ENCODE measurements at places on chromosomes 13 and 19.
A peak's percentile ranks its signal among the peaks of the same experiment; 100 is the strongest.

- DNase-seq = no peak
Observed at GRCh38 chr13:22162889-22163288, 492.0 kb downstream of the FGF9 start.

GRCh38 chr19:35451338-35452096 lies 3.5 kb downstream of the FFAR2 start:
- DNase-seq = no peak

DNA sequence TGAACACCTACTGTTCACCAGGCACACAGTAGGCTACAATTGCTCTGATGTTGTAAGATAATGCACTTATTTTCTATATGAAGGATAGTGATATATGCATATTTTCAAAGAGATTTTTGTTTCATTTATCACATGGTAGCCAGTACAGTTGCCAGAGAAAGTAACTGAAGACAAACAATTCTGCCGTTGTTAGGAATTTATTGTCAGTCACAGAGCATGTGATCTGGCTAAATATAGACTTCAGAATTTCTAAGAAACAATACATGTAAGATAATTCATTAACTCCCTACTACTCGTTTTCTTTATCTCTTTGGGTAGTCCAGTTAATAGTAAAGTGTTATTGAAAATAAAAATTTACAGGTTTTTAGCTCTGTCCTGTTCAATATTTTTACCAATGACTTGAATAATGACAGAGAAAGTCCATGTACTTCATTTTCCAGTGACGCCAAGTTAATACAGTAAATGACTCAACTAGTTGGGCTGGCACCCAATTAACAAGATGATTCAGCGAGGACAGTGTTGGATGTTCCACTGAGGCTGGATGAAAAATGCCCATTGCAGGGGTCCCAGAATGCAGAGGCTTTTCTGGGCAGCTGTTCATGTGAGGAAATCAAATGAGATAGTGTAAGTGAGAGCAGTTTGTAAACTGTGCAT lies 35.6 kb downstream of the GJA3 start:
- DNase-seq = no peak

DNA sequence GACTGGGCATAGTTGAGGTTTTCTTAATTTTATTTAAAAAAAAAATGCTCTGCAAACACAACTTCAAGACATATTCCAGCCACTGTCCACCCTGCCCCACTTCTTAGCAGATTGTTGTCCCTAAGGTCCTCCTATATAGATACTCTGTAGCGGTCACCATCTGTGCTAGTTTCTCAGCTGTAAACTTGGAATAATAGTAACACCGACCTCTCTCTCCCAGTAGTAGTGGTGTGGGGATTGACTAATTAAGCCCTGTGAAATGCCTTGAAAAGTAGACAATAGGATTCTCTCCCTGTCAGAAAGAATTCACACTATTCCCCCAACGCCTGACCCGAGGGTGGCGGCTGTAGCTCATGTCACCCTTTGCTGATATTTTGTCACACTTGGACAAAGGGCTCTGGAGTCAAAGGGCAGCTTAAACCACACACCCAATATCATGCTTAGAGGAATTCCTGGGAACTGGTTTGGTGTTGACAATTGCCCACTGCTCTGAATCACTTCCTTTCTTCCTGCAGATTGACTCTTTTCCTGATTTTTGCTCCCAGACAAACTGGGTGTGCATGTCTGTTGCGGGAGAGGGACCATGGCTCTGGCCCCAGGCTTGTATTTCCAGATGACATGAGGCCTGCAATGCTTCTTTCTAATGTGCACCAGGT lies 9.2 kb upstream of the SERP2 start:
- DNase-seq = no peak

DNA sequence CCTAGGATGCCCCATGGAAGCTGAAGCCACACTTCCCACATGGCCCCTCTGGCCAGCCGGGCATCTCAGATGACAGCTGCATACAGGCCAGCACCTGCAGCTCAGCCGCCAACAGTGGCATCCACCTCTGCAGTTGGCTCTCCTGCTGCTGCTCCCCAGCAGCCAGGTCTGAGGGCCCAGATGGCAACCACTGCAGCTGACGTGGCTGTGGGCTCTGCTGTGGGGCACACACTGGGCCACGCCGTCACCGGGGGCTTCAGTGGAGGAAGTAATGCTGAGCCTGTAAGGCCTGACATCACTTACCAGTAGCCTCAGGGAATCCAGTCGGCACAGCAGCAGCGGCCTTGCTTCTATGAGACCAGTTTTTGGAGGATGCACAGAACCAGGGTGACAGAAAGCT lies 45.3 kb upstream of the LSM14A start:
- no peak for DNase-seq

GRCh38 chr13:47794963-47795362 lies 206.1 kb downstream of the SUCLA2 start:
- no peak for DNase-seq

DNA sequence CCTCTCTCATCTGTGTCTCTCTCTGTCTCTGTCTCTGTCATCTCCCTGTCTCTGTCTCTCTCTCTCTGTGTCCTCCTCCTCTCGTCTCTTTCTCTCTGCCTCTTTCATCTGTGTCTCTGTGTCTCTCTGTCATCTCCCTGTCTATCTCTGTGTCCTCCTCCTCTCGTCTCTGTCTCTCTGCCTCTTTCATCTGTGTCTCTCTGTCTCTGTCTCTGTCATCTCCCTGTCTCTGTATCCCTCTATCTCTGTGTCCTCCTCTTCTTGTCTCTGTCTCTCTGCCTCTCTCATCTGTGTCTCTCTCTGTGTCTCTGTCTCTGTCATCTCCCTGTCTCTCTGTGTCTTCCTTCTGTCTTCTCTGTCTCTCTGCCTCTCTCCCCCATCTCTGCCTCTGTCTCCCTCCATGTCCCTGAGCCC lies 551 bp upstream of the EBI3 start:
- no peak for DNase-seq

GRCh38 chr13:113802090-113802531 lies 43.1 kb downstream of the TMEM255B start:
- no peak for DNase-seq

GRCh38 chr19:33812388-33813330 lies 16.0 kb downstream of the KCTD15 start:
- DNase-seq = no peak

- DNase-seq = no peak
Observed at GRCh38 chr13:89925107-89925506, 1422.4 kb upstream of the MIR17HG start.

DNA sequence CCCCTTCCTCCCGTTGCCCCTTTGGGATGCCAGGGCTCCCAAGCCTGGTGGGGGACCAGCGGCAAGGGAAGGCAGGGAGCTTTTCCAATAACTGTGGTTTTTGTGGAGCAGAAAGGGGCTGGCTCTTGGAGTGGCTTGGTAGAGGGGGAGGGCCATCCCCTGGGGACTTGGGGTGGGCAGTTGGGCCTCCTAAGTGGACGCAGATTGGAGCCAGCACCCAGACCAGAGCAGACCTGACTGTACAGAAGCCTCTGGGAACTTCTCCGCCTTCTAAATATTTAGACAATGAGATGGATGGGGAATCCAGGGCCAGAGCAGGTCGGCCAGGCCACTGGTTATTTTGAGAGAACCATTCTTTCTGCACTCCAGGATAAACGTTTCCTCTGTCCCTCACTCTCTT lies 4.2 kb downstream of the PTGIR start:
- no peak for DNase-seq

GRCh38 chr19:41688098-41688497 lies at the start of gene CEACAM7:
TSS of gene CEACAM7 (minus strand) at chr19:41688270. CDS start at chr19:41688165, 105 bp downstream.
- no peak for DNase-seq

GRCh38 chr19:443005-443404 lies 17.8 kb downstream of the SHC2 start:
- DNase-seq = no peak

DNA sequence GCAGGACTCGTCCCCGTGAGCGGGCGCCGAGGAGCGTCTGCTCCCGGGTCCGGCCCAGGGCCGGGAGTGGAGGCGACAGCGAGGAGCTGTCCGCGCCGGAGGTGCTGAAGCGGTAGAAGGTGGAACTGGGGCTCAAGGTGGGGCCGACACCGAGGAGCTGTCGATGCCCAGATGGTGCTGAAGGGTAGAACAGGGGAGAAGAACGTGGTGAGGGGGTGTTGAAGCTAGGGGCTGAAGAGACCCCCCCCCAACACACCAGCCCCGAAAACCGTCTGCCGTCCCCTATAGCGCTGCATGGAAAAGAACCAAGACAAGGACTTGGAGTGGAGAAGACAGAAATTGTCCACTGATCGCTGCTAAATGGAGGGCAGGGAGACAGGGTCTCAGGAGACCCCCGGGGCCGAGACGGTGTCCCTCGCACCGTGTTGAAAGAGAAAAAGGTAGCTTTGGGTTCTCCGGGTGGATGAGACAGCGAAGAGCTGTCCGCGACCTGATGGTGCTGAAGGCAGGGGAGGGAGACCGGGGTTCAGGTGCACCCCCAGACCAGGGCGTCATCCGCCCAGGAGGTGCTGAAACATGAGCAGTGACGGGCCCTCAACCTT lies 7.1 kb upstream of the PDE4C start:
- peak; percentile 38 for DNase-seq

DNA sequence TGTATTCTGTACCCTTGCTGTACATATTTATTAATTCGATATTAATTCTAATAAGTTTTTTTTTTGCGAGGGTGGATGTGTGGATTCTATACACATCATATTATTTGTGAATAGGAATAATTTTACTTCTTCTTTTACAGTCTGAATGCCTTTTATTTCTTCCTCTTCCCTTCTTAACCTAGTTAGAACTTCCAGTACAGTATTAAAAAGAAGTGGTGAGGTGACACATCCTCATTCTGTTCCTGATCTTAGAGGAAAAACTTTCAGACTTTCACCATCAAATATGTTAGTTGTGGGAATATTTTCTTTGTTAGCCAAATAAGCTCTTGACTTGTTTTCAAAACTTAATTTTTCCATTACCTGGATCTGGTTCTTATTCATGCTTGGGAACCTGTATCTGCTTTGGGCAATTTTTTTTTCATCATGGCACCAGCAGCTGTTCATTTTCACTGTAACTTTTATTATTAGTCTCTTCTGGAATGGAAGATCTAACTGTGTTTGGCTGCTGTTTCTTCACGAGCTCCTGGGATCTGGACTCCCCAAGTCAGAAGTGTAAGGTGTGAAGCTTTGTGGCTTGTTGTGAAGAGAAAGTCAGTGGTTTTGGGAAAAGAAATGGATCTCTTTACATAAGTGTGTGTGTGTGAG lies 33.1 kb downstream of the RGCC start:
- DNase-seq = no peak

DNA sequence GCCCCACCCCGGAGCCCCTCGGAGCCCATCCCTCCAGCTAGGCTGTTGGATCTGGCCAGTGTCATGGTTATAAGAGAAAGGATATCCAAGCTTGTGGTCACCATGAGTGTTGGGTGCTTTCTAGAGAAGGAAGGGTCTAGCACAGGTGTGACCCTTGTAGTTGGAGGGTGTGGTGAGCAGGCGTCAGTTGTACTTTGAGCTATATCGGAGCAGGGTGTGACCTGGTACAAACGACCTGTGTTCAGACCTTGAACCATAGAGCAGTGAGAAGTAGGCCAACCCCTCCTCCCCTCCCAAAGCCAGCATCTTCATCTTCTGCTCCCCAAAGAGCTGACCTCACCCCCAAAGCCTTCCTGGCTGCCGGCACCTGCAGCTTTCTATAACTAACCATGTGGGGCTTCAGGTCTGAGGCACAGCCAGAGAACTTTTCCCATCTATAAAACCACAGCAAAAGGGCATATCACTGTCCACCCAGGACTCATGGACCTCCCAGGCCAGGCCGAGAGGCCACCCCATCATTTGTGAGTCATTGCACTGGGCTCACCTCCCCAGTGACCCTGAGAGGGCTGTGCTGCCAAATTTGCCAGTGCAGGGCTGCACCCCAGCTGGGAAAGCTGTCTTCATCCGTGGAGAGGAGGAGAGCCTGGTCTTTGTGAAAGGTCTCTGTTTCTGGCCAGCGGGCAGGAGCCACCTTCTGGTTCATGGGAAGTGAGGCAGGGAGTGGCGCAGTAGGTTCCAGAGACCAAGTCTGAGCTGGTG lies 14.2 kb downstream of the RAB8A start:
- DNase-seq = no peak

DNA sequence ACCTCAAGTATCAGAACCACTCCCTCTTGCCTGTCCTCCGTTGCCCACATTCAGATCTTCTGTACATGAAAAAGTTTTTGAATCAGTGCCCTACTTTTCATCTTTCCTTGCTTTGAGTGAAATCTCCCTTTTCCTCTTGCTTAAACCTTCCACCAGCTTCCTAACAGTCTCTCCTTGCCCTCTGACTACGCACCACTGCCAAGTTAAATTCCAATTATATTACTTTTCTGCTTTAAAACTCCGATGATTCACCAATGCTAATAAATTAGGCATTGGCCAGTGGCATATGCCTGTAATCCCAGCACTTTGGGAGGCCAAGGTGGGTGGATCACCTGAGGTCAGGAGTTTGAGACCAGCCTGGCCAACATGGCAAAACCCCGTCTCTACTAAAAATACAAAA lies 30.7 kb upstream of the RFXAP start:
- no peak for DNase-seq

- DNase-seq = no peak
Observed at GRCh38 chr19:16970821-16971220, 55.8 kb downstream of the CPAMD8 start.

DNA sequence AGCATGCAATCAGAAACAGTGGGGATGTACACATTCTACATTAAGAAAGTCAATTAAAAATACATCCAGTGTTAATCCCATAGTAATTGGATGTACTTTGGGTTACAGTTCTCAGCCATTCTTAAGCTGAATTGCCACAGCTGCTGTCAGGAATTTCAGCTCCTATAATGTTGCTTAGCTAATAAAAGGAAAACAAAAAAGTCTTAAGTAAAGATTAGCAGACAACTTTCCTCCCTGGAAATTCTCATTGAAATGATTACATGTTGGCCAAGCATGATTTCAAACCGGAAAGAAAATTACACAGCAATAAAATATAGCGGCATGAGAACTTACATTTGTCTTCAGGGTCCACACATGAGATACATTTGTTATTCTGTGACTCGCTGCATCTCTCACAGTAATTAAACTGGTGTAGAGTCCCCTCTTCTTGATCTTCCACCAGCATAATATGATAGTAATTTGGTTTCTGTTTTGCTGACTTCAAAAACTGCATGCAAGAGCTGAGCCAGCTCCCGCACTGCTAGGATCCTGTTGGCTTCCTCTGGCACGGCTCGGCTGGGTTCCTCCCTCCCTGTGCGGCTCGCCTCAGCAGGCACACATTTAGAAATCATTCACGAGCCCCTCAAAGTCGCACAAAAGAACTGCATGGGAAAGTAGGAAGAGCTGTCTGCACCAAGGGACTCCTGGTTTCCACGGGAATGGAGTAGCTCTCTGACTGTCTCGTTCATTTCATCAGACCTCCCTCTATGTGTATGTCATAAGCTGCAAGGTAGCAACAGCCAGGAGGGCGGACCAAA lies at the start of gene HTR2A:
Gene HTR2A, minus strand, starts transcription at position 713 of the 797 bp plus-strand sequence. CDS start 1,147 bp downstream, outside the sequence.
- no peak for DNase-seq

Measured in T-helper 9 cell (primary cell).